Fibroblast of pulmonary artery (primary cell): ENCODE measurements at places on chromosomes 16 and 17.
A peak's percentile ranks its signal among the peaks of the same experiment; 100 is the strongest.

GRCh38 chr16:89350701-89351380, 133.3 kb downstream of the ZNF778 start:
- DNase-seq = no peak

DNA sequence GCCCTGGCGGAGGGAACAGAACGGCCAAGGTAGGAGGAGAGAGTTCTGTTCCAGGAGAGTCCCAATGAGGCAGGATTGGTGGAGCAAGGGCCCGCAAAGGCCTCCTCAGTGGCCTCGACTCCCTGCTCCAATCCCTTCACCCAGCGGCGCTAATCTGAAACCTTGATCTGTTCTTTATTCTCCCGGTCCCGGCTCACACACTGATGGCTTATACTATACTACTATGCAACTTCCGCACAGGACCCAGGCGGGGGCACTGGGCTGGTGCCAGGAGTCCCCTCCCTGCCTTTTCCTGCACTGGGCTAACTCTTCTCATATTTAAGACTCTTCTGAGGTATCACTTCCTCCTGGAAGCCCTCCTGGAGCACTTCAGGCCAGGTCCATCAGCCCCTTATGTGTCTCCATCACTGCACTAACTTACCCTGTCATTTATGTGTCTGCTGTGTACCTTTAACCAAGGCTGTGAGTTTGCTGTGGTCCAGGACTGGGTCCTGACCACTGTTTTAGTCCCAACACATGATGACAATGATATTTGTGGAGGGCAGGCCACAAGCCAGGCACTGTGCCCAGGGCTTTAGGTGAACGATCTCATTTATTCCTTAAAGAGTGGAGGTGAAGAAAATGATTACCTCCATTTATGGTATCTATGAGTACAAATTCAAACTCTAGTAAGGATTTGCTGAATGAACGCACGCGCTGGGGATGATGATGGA, 6.8 kb downstream of the CCDC102A start:
- no peak for DNase-seq

- DNase-seq = no peak
Observed at GRCh38 chr17:59785091-59785799, 77.8 kb downstream of the VMP1 start.

GRCh38 chr17:49316889-49317675, 45.0 kb downstream of the ZNF652 start:
- DNase-seq = no peak

DNA sequence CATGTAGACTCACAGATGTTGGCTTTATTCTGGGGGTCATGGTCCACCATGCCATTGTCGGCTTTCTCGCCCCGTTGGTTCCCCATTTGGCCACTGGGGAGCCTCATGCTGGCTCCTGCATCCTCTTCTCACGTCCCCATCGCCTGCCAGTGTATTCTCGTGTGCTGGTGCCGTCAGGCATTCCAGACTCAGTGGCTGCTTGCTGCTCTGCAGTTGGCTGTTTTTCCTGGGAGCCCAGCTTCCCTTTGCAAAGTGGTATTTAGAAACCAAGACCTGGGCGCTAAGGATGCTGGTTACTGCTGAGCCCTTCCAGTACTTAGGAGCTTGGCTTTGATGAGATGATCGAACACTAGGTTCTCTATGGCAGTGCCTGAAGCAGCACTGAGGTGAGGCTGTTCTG, 19.1 kb downstream of the CRAMP1 start:
- DNase-seq = no peak

GRCh38 chr16:19677402-19677801, 40.6 kb downstream of the KNOP1 start:
- DNase-seq = no peak

DNA sequence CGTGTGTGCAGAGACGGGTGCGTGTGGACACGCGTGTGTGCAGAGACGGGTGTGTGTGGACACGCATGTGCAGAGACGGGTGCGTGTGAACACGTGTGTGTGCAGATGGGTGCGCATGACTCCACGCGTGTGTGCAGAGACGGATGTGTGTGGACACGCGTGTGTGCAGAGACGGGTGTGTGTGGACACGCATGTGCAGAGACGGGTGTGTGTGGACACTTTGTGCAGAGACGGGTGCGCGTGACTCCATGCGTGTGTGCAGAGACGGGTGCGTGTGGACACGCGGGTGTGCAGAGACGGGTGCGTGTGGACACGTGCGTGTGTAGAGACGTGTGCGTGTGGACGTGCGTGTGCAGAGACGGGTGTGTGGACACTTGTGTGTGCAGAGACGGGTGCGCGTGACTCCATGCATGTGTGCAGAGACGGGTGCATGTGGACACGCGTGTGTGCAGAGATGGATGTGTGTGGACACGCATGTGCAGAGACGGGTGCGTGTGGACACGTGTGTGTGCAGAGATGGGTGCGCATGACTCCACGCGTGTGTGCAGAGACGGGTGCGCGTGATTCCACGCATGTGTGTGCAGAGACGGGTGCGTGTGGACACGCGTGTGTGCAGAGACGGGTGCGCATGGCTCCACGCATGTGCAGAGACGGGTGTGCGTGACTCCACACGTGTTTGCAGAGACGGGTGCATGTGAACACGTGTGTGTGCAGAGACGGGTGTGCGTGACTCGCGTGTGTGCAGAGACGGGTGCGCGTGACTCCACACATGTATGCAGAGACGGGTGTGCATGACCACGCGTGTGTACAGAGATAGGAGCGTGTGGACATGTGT, 1.6 kb upstream of the CD7 start:
- DNase-seq = no peak

DNA sequence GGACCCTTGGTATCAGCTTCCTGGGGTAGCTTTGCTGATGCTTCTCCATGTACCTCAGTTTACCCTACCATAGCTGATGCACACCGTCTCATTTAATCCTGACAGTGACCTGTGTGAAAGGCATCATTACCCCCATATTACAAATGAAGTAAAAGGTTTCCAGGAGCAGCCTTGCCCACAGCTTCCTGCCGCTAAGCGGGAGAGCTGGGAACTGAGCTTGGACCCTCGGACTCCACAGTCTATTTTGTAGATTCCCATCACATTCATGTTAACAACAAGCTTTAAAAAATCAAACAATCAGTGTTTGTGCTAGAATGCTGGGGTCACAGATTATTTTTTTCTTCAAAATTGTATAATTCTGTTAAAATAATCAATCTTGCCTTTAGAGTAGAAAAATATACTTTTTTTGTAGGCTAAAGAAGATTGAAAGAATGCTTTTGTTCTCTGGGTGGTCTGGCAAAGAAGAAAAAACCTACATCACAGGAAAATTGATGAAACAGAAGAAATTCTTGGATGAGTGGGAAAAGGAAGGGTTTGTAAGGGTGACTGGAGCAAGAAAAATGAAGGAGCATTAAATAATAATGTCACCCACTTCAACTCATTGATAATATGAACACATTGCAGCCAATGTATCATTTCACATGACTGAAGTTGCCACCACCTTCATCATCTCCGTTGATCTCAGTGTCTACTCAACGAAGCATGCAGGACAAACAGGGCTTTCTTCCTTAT, 9.5 kb upstream of the USP10 start:
- DNase-seq = no peak

GRCh38 chr17:57872536-57872935, 22.7 kb upstream of the MRPS23 start:
- no peak for DNase-seq

DNA sequence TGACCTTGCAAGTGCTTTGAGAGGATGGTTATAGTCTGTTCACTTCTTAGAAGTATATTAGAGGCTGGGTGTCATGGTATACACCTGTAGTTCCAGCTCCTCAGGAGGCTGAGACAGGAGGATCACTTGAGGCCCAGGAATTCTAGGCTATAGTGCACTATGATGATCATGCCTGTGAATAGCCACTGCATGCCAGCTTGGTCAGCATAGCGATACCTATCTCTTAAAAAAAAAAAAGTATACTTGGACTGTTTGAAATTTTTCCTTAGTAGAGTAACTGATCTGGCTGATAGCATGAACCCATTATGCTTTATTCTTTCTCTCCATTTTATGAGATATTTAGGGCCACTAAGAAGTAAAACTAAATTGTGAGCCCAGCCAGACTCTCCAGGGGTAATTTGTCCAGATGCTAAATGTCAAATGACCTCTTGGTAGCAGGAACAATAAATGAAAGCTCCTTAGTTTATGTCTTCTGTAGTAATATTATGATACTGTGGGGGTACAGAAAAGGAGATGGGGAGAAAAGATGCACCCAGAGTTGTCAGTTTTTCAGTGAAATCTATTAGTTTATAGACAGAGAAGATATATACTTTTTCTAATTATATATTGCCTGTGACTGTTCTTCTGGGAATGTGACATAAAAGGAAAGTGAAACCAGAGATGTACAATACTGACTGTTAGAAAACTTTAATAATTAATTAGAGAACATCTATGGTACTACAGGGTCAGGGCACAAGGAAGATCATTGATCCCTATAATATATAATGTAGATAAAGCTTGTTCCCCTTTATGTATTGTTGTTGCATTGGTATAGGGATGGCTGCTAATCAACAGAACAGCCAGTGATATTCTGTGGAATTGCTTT, 335.3 kb upstream of the TBX2 start:
- DNase-seq = no peak

DNA sequence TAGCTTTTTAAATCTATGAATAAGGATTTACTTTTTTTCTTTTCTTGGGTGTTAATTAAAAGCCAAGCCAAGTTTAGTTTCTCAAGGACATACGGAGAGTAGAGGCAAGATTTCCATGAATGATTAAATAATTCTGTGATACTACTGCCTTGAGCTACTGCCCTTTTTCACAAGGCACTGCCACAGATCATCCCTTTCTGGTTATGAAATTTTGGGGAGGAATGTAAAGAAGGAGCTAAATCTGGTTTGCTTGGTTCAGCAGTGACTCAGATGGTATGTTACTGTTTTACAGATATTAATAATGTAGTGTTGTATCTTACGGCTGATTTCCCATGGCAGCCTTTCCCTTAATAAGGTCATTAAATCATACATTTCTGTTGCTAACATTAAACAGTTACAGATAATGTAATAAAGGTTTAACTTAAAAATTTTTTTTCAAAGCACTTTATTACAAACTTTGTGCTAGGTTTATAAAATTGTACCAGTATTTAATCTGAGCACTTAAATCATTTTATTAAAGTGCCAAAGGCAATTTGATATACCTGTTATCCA, 2.6 kb downstream of the WSB1 start:
- DNase-seq = peak; percentile 79

DNA sequence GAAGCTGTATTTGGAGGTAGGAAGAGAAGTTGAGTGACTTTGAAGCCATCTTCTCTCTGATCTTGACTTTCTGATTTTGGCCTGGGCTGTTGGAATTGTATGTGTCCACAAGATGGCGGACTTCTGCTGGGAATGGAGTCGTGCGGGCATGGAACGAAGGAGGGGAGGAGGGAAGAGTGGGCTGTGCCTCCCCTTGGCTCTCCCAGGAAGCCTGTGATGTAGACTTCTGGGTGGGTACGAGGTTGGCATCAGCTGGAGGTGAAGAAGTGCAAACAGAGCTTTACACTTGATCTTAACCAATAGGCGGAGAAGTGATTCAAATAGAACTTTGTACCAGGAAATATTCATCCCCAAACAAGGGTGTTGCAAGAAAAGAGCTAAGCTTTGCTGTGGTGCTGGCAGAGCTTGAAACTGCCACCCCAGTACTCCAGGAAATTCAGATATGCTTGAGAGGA, 7.4 kb upstream of the TMEM220 start:
- DNase-seq = peak; percentile 66

DNA sequence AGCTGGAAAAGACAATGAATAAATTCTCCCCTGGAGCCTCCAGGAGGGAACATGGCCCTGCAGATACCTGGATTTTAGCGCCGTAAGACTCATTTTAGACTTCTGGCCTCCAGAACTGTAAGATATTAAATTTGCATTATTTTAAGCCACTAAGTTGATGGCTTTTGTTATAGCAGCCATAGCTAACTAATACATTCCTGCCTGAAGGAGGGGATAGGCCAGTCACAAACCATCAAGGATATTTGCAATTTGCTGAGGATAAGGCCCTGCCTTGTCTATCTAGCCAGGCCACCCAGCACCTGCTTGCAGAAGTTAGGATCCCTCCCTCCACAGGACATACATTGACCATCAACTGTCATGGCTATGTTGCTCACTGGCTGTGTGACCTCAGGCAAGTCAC, 4.9 kb upstream of the KCNG4 start:
- no peak for DNase-seq

DNA sequence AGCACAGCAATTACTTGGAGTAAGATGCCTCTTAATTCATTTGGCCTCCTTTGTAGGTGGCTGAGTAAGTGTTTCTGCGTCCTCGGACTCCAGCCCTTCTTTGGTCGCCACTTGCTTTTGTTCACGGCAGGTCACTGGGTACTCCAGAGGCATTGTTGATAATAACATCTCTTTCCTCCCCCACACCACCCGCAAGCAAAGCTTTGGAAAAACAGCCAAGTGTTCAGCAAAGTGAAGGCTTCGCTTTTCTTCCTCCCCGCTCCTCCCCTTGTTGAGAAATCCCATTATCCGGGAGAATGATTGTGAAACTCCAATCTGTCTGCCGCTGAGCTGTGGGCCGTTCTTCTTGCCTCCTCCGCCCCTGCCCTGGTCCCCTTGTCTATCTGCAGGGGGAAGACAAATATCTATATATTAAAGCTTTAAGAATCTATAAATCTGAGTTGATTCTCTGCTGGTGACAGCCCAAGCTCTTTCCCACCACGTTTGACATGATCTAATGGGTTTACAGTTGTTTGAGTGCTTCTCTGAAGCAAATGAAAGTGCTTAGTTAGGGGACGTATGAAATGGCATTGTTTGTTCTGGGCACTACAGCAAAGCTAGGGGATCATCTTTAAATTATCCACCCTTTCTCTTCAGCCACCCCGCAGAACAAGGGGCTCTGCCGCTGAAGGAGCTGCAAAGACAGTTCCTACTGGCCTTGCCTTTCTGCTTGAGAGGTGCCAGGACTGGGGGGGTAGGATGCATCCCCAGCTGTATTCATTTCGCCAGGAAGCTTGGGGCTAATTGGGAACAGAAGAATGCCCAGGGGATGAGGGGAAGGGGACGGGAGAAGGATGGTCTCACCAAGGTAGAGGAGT, 167.1 kb downstream of the CCDC182 start:
- DNase-seq = peak; percentile 92

DNA sequence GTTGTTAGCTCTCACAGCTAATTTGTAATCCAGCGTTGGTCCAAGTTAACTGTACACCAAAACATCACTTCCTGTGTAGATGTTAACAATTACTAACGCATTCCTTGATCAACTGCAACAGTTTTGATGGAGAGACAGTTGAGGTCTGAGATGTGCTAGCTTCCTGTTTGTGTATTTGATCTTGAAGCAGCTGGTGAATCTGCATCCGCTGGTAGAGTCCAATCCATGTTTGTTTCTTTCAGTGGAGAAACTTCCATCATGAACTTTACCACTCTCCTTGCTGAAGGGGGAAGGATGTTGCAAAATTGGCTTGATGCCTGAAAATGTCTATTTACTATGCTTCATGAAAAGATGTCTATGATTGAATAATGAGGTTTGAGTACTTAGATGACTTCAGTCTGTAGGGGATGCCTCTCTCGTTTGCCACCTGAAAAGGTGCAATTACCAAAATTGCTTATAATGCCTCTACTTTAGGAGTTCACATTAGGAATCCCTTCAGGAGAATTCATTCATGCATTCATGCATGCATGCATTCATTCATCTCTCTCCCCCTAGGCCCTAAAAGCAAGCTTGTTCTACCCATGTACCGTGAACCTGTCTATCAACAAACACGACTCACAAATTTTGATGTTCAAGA, 39.6 kb upstream of the ZKSCAN2 start:
- no peak for DNase-seq
